ENCODE measurements at places on chromosomes 5 and 9.

- no peak for DNase-seq
Measured at GRCh38 chr5:16803831-16804230, 132.3 kb downstream of the MYO10 start.

DNA sequence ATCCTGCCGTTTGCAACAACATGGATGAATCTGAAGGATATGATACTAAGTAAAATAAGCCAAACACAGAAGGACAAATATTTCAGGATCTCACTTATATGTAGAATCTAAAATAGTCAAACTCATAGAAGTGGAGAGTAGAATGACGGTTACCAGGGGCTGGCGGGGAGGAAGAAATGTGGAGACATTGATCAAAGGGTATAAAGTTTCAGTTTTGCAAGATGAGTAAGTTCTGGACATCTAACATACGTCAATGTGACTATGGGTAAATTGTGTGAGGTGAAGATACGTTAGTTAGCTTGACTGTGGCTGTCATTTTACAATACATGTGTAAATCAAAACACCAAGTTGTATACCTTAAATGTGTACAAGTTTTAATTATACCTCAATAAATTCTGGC lies 200.3 kb downstream of the SNX18 start:
- DNase-seq, result no peak

DNA sequence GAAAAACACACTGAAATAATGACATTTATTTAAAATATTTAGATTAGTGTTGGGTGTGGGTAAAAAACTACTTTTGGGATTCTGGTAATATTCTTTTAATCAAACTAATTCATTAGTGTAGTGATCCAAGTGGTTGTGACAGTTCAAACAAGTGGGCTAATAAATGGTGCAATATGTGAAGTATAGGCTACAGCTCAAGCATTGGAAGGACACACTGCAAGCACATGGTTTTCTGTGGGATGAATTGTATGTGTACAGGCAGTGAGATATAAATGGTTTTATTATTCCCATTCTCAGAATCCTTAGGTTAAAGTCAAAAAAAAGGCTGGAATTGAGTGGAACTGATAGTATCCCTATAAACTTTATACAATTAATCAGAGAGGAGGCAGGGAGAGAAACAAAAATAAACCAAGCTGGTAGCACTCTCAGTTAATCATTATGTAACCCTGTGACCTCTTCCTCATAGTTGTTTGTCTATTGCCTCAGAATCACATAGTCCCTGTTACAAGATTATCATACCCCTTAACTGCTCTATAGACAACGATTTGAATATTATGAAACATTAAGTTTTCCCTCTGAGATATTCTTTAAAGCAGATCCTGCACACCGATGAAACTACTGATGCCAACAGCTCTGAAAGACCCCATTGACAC lies 1755.4 kb upstream of the ACO1 start:
- DNase-seq, result no peak

DNA sequence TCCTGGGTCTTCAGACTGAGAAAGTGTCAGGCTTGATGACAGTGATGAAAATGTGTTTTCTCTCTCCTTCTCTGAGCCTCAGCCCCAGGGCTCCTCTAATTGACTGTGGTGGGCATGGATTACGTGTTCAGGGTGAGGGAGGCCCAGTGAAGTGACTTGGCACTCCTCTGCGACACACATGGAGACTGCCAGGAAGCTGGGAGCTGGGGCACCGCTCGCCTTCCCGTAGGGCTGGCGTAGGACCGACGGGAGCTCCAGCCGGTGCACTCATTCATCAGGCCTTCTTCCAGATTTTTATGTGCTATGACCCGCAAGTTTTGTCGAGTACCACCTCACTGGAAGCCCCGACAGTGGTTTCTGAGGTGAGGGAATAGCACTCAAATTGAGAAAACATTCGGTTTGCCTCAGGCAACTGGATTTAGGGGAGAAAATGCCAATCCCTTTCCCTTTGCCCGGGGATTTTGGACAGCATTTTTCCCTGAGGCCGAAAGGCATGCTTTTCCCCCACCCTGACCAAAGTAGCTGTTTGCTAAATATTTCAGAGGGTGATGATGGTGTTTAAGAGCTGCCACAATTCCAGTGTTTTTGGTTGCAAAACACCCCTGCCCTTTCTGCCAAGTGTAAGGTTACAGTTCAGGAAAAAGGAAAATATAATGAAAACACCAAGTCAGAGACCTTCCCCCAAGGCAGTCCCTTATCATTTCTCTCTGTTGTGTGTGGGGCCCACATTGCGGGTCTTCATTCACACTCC lies 83.7 kb downstream of the PCSK5 start:
- no peak for DNase-seq
